CD8-positive, alpha-beta memory T cell (primary cell): ENCODE measurements at places on chromosomes 2 and 18. TPM values are rescaled to one million over a fixed set of nuclear protein-coding genes. Genes with fewer than 3 reads are reported as not detected.

GRCh38 chr2:82224301-82224940 lies 1919.9 kb upstream of the LRRTM1 start:
- no peak for DNase-seq

GRCh38 chr2:202848813-202849212 lies 22.8 kb downstream of the ICA1L start:
- no peak for DNase-seq

- DNase-seq, result no peak
These were observed 25.2 kb upstream of the GPR39 start for GRCh38 chr2:132391378-132391777.

- DNase-seq, result no peak
These were observed 18.7 kb downstream of the SMIM21 start for GRCh38 chr18:75408554-75409506.

GRCh38 chr2:124814968-124815745 lies 790.1 kb downstream of the CNTNAP5 start:
- DNase-seq, result no peak

DNA sequence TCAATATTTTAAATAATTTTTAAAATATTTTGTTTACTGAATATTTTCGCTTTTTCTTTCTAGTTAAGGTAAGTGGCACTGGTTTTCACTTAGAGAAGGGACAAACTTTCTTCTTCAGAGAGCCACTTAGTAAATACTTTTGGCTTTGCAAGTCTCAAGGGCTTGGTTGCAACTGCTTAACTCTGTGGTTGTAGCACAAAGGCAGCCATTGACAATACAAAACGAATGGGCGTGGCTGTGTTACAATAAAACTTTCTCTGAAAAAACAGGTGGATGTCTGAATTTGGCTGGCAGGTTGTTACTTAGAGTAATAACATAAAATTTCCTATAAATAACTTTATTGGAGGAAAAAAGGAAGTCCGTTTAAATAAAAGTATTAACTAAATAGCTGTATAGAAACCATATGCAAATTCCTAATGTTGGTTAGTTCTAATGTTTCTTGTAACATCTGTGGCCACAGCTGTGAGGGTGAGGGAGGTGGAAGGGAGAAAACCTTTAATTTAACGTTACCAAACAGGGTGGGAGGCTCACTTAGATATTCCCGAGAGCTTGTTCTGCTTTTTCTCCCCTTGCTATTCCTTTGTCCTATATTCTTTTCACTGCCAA lies 62.4 kb upstream of the TNP1 start:
- DNase-seq, result no peak

DNA sequence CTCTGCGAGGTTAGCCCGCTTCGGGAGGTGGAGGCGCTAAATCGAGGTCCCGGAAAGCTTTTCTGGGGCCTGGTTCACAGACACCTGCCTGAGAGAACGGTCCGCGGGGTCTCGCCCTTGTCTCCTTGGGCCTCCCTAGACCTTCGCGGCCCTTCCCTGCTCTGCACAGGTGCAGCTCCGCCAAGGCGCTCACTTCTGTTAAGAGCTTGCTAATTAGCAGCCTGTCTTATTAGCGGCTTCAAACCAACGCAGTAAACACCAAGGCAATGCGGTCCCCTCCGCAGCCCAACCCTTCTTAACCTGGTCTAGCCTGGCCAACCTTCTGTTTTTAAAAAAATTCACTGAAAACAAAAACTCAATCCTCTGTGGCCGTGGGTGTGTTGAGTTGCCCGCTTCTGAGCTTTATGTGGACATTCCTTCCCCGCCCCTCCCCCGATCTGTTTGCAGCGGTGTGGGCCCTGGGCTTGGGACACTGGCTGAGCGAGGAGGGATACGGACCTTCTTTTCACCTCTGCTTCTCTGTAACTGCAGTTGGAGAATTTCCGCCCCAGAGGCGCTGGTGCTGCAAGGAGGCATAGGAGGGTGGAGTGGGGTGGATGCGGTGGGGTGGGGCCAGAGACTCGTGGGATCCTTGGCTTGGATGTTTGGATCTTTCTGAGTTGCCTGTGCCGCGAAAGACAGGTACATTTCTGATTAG lies 3.4 kb upstream of the HOXD4 start:
- no peak for DNase-seq

The CNGA3 gene
- total RNA-seq, result not detected

The B3GNT7 gene
- 0.16 TPM for total RNA-seq

The EML6 gene
- total RNA-seq, result 2.3 TPM
